ENCODE measurements at places on chromosomes 5 and 9. TPM values are rescaled to one million over a fixed set of nuclear protein-coding genes. Genes with fewer than 3 reads are reported as not detected.
A peak's percentile ranks its signal among the peaks of the same experiment; 100 is the strongest.

GRCh38 chr9:19429595-19429994, 20.8 kb downstream of the ACER2 start:
- no peak for DNase-seq

GRCh38 chr9:114214181-114214580, 58.8 kb downstream of the COL27A1 start:
- no peak for DNase-seq

- DNase-seq = no peak
Measured at GRCh38 chr9:129442803-129443511, 177.9 kb downstream of the C9orf50 start.

ACER2 gene
- total RNA-seq = 1.3 TPM

TPPP gene
- total RNA-seq = 0.10 TPM

DNA sequence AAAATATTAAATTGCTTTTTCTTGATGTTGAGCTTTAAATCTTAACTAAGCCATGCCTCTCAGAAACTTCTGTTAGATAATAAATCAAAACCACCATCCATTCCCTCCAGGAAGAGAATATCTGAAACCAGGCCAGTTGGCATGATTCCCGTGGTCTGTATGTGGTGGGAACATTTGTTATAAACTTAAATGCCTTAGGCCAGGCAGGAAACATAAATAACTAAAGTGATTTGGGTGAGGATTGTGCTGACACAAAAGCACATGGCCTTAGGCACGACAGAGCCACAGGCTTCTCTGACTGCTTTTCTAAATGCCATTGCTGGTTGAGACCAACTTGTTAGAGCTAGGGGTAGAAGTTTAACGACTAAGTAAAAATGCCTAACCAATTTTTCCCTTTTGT, 255.9 kb downstream of the GABRG2 start:
- DNase-seq = peak; percentile 37

DNA sequence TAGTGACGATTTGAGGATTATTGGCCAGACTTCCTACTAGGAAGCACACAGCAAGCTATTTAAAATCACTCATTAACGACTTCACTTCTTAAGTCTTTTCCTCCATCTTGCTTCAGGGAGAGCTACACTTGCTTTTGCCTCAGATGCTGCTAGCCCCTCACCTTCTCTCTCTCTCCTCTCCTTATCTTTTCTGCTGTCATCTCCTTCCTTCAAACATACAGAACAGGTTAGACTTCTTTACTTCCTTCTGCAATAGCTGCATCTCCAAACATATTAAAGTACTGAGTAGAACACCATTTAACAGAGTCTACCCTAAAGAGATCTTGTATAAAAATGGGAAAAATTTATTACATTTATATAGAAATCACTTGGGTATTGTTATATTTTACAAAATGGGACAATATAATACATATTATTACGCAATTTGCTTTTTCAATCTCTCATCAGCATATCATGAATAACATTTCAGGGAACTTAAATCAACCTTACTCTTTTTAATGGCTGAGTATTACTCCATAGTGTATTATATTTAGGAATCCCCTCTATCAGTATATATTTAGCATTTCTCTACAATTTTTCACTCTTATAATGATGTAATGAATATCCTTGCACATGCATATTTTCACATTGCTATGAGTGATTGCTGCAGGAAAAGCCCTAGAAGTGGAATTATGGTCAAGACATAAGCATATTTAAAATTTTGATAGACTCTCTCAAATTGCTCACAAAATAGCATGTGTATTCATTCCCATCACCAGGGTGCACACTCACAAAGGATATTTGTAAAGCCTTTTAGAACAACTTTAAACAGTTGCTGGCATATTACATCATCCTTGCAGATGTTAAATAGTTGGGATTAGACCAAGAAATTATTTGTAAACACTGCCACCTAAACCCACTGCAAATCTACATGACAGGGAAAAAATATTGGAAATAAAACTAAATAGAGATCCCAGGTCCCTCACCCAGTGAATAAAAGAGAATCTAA, 164.5 kb upstream of the NFIB start:
- peak; percentile 7 for DNase-seq

- no peak for DNase-seq
Measured at GRCh38 chr5:107601076-107601475, 69.7 kb downstream of the EFNA5 start.

DNA sequence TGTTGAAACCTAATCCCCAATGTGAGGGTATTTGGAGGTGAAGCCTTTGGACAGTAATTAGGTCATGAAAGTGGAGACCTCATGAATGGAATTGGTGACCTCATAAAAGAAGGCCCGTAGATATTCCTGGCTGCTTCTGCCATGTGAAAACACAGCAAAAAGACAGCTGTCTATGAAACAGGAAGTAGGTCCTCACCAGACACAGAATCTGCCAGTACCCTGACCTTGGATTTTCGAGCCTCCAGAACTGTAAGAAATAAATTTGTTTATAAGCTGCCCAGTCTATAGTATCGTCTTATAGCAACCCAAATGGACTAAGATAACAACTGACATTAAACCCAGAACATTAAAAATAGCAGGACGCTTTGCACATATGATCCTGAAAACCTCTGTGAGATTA, 371.1 kb downstream of the SPOCK1 start:
- peak; percentile 37 for DNase-seq

DIPK1B gene
- total RNA-seq = not detected

DNA sequence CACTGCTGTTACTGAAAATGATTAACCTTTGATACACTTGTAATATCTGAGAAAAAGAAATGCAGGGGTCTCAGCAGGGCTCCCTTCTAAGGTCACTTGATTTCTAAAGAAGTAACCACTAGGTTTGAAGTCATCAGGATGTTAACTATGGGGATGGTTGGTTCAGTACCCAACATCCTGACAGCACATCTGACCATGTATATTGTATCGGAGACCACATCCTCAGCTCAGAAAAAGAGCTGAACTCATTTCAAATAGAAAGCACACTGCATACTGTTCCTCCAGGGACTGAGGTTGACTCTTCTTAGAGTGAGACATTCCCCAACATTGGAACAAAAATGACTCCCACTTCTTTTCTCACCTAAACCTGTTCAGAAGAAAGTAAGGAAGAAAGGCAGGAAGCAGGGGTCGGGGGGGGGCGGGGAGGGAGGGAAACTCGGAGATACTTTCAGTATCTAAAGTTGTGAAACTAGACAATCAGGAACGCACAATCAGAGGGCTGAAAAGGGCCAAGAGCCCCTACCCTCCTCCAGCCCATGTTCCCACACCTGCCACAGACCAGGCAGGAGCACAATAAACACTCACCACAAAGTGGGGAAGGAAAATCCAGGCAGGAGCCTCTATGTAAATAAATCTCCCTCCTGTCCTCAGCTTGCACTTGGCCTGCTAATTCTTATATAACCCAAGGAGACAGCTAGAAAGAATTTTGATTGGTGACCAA, 730 bp upstream of the GZMA start:
- DNase-seq = no peak

NR2F1 gene
- 5.4 TPM for total RNA-seq
